ENCODE measurements at places on chromosomes 3 and 15. TPM values are rescaled to one million over a fixed set of nuclear protein-coding genes. Genes with fewer than 3 reads are reported as not detected.

Gene TPM1
- total RNA-seq = 861 TPM

DNA sequence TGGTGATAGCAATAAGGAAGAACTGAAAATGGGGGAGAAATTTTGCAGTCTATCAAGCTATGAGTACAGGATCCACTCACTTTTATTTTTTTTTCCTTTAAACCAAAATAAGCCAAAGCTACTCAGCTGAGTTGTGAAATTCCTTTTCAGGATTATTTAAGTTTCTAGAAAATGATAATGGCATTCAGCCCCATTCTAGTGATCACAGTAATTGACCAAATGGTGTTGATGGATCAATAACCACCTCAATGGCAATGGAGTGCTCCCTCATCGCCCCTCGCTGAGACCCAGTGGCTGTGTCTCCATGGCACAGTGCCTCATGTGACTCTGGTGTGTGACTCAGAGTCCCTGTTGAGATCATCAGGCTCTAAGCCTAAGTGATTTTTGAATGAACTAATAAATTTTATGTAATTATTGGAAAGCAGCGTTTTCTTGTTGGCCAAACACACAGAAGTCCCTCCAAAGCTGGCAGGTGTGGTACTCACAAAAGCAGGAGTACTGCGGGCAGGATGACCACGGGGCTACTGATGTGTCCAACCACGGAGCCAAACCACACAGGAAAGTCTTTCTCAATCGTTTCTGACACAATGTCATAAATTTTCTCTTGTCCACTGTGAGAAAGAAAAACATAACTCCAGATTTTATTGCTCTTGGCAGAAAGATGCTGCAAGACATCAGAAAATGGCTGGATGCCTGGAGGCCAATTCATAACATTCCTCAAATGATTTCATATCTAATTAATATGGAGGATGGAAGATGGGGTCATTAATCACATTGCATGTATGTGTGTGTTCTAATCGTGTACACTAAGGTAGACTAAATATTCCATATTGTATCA is 14.4 kb upstream of the STARD5 start:
- peak; percentile 71 for DNase-seq

Gene MRPL46
- total RNA-seq = 16.5 TPM

Gene CHRNA7
- 3.6 TPM for total RNA-seq

- DNase-seq = no peak
Observed at GRCh38 chr15:63997715-63998442, 48.4 kb downstream of the DAPK2 start.

Gene PHLDB2
- total RNA-seq = 175 TPM

GRCh38 chr3:112074616-112075497 is 11.3 kb upstream of the C3orf52 start:
- no peak for DNase-seq

Gene CAMP
- total RNA-seq = 0.90 TPM

Gene POLQ
- 0.63 TPM for total RNA-seq

DNA sequence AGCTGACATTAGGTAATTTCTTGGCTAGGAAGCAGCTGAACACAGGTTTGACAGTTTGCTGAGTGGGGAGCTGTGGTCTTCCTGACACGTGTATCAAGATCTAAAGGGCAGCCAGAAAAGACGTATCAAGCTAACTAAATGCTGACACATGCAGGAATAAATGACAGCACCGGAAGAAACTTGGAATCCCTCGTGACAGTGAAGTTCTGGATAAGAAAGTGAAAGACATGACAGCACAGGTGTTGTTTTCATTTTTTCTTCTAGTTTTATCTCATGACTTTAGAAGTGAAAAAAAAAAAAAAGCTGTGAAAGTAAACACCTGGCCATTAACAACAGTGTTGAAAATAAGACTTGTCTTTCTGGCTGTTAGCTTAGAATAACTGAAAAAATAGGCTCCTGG is 48.7 kb downstream of the FGF7 start:
- no peak for DNase-seq

Gene NPAP1
- not detected for total RNA-seq

Gene HESX1
- 0.36 TPM for total RNA-seq

GRCh38 chr15:33644304-33644703 is 324.0 kb upstream of the CHRM5 start:
- no peak for DNase-seq

- no peak for DNase-seq
Observed at GRCh38 chr15:81950841-81951414, 94.9 kb downstream of the MEX3B start.

Gene MORC1
- not detected for total RNA-seq

DNA sequence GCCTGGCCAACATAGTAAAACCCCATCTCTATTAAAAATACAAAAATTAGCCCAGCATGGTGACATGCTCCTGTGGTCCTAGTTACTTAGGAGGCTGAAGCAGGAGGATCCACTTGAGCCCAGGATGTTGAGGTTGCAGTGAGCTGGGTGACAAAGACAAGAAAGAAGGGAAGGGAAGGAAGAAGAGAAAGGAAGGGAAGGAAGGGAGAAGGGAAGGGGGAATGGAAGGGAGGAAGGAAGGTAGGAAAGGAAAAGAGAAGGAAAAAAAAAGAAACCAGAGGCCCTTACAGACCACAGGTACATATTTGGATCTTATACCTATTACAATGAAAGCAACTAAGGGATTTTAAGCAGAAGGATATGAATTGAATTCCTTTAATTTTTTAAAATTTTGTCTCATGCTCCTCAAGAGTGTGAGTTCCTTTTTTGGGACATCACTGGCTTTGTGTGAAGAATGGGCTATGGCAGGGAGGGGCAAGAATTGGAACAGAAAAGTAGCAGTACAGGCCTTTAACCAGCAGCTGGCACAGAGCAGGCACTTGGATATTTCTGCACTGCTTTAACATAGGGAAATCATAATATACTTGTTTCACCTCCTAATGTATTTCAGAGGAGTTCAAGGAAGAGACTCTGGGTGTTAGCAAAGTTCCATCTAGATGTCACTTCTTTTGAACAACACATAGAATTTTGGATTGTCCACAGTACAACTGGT is 7.9 kb downstream of the RAB27A start:
- no peak for DNase-seq

Gene SEMA6D
- total RNA-seq = 9.0 TPM

Gene SLC28A2
- total RNA-seq = not detected

GRCh38 chr15:83305704-83306291 is 21.3 kb upstream of the BNC1 start:
- no peak for DNase-seq
